Effector CD4-positive, alpha-beta T cell (primary cell): ENCODE measurements at places on chromosomes 16 and 17.

- no peak for DNase-seq
Measured at GRCh38 chr17:75093548-75094158, 5.9 kb downstream of the SLC16A5 start.

DNA sequence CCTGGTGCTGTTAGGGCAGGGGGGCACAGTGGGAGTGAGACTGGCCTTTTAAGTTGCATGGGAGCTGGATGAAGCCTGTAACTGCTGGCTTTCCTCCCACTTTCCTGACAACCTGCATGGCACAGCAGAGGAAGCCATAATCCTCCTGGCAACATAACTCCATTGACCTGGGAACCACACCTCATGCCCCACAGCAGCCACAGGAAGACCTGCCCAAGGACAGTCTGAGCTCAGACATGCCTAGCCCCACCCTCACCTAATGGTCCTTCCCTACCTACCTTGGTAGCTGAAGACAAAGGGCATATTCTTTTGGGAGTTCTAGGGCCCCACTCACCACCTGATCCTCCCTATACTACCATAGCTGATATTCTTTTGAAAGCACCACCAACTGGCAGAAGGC lies 482.2 kb upstream of the TOM1L1 start:
- no peak for DNase-seq

DNA sequence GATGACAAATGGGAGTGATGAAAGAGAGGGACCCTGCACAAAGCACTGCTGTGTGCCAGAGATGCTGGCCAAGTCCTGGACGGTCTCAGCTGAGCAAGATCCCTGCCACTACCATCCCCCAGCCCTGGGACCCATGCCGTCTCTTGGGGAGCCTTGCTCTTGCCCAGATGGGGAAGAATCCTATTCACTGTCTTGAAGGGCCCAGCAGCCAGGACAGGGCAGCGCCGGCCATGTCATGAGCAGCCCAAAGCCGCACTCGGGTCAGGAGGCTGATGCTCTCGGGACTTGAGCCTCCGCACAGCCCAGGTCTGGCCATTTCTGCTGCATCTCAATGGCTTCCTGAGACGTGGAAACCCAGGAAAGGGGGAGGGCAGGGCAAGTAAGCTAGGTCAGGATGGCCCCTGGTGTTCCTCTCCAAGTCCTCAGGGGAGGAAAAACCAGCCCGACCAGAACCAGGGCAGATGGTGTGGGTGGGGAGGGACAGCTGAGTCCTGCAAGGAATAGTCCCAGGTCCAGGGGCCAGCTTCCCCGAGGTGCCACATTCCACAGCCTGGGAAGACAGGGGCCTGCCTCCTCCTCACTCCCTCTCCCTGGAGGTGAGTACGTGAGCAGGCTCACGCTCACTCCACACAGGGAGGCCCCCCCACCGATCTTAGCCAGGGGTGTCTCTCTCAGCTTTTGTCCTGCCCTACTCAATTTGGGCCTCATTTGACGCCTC lies 7.8 kb upstream of the KRT19 start:
- DNase-seq, result no peak

DNA sequence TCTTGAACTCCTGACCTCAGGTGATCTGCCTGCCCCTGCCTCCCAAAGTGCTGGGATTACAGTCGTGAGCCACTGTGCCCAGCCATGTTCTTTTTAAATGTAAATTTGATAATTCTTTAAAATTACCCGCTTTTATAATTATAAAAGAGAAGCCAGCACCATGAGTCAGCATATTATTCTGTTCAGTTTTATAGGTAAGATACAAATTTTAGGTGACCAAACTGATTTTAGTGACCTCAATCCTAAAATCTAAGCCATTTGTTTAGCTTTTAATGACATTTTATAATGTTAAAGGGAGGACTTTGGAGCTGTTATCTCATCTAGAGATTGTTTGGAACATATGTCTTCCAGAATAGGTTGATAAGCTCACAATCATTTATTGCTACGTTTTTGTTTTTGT lies 20.8 kb upstream of the PPM1E start:
- DNase-seq, result no peak

GRCh38 chr17:75878174-75878998 lies at the start of gene TRIM47:
Gene TRIM47 (minus strand): TSS chr17:75878581. CDS start chr17:75878548, 33 bp downstream.
- DNase-seq, result no peak

GRCh38 chr16:17270111-17270510 lies 200.6 kb downstream of the XYLT1 start:
- no peak for DNase-seq

GRCh38 chr17:62706598-62707424 lies 79.3 kb downstream of the MRC2 start:
- DNase-seq, result no peak

- no peak for DNase-seq
Measured at GRCh38 chr17:67227488-67227887, 17.5 kb downstream of the HELZ start.

- no peak for DNase-seq
Measured at GRCh38 chr16:48459167-48459566, 74.0 kb upstream of the SIAH1 start.
